ENCODE measurements at places on chromosomes 12 and 14.

- DNase-seq: no peak
Observed at GRCh38 chr12:48779869-48780268, 9.0 kb downstream of the ADCY6 start.

DNA sequence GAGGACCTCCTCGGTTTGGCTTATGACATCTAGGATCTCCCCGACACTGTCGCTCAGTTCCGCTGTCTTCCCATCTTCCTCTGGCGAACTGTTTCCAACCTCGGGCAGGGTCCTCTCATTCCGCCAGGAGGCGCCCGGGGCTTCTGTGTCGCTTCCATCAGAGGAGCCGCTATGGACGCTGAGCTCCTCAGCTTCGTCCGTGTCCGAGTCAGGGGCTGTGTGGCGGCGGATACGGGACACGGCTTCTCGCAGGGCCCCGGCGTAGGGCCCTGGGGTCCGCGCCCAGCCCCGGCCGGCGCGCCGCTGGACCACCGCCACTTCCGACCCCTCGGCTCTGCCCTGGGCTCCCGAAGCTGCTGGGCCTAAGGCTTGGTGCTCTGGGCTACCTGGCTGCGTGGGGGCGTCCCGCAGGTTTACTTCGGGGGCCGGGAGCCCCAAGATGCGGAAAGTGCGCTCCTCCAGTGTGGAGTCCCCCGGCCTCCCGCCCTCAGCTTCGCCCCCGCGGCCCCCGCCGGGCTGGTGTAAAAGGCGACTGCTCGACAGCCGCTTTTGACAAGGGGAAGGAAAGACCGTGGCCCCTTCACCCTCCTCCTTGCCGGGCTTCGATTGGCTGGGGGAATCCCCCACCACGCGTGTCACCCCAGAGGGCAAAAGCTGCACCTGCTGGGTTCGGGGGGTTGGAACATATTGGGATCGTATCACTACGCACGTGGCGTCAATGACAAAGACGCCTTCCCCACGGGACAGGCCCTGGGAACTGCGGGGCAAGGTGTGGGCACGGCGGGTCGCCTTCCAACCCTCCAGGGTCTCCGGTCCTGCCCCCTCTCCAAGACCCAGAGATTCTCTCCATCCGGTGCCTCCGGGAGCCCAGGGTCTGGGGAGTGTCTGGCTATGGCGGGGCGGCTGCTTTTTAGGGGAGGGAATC, 2.1 kb downstream of the DDN start:
- DNase-seq: peak; percentile 78

DNA sequence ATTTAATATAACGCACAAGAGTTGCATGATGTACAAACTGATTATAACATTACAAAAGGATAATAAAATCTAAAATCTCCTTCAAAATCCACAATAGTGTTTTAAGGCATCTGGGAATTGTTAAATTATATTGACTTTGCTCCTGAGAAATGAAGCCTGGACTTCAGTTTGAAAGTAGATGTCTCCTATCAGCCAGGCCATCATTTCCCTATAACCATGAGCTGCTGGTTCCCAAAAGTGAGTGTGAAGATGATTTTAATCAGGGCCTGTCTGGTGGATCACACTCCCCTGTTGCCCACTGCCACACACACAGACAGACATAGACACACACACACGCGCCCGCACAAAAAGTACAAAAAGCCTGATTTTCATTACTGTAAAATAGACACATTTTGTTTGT, 480.7 kb downstream of the RPS29 start:
- DNase-seq: no peak

GRCh38 chr14:24613241-24613640, 3.8 kb upstream of the GZMH start:
- DNase-seq: no peak

GRCh38 chr12:54858562-54858961, 4.2 kb downstream of the MUCL1 start:
- DNase-seq: no peak

DNA sequence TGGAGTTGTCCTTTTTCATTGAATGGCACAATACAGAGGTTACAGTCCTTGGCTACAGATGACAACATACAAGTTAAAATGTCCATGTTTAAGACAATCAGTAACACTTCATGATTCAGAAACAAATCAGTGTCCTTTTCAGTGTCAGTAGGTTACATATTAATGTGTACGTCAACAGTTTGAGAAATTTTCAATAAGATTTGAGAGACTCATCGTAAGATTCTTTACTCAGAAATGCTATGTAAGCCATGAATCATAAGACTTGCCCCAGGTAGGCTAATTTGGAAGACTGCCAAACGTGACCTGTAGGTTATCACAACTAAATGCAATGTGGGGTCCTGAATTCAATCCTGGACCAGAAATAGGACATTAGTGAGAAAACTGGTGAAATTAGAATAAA, 3.5 kb downstream of the RDH12 start:
- no peak for DNase-seq

GRCh38 chr12:47838286-47838931, 18.7 kb upstream of the HDAC7 start:
- peak; percentile 18 for DNase-seq

DNA sequence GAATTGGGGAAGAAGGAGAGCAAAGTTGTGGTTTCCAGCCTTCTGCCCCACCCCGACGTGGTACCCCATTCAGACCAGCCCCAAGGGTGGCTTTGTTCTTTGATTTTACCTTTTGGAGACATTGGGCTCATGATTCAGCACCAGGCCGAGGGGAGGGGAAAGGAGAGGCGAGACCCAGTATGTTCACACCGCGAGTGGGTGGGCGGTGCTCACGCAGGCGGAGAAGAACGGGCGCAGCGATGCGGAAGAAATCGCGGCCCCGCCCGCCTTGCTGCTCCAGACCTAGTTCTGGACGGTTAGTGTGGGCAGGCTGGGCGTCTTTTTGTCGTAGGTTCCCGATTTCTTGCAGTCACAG, 963 bp downstream of the ATL1 start:
- no peak for DNase-seq

DNA sequence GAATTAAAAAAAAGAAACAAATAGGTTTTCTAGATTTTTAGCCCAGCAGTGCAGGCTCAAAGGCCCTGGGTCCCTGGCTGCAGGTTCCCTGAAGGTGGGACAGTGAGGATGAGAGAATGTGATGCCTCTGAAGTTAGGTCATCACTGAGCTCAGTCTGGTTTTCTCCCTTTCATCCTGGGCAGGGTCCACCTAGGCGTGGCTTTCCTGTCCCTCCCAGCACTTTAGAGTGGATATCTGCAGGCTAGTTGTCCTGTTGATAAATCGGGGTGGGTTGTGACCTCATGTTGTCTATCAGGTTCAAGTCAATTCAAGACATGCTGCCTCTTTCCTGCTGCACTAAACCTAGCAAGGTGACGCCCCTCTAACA, 60.9 kb downstream of the MAP1LC3B2 start:
- no peak for DNase-seq

DNA sequence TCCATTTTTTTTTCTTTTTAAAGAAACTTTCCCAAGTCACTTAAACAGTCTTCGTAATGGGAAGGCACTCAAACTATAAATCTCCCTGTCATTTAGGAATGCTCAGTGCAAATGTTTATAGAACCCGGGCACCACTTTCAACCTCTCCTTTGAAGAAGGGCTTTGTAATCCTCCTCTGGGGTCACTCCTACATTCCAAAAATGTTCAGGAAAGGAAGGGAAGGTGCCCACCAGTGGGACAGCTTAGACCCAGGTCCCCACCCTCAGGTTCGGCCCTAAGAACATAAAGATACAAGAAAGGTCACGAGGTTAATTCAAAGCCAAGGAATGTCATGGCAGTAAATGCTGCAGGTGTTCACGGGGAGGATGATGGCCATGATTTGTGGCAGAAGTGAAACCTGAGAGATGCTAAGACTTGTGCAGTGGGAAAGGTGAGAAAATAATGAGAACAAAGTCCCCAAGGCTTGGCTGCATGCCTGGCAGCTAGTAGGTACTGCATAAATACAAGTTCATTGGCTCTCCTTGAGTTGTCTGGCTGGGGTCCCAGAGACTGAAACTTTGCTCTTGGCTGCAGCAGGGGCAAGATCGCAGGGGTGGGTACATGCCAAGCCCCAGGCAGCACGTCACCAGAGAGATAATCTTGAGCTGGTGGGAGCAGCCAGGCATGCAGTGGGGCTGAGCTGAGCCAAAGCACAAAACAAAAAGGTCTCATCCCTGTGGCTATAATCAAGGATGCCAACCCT, 21.1 kb downstream of the KRT18 start:
- DNase-seq: no peak

- DNase-seq: no peak
Observed at GRCh38 chr12:111209811-111210210, 159.1 kb downstream of the PHETA1 start.

GRCh38 chr14:58239244-58240195, 5.1 kb upstream of the PSMA3 start:
- DNase-seq: peak; percentile 90

GRCh38 chr14:29893989-29894388, 33.7 kb downstream of the PRKD1 start:
- no peak for DNase-seq

GRCh38 chr12:115324949-115325593, 641.1 kb upstream of the TBX3 start:
- DNase-seq: no peak

DNA sequence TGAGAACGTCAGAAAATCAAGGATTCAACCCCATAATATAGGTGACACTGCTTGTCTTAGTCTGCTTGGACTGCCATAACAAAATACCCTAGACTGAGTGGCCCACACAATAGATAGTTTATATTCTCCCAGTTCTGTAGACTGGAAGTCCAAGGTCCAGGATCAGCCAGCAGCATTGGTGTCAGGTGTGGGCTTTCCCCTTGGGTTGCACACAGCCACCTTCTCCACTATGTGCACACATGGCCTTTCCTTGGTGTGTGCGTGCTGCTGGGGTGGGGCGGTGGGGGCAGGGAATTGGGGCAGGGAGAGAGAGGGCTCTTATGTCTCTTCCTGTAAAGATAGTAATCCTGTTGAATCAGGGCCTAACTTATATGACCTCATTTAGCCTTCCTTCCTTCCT, 106.4 kb downstream of the SLC25A47 start:
- DNase-seq: no peak

DNA sequence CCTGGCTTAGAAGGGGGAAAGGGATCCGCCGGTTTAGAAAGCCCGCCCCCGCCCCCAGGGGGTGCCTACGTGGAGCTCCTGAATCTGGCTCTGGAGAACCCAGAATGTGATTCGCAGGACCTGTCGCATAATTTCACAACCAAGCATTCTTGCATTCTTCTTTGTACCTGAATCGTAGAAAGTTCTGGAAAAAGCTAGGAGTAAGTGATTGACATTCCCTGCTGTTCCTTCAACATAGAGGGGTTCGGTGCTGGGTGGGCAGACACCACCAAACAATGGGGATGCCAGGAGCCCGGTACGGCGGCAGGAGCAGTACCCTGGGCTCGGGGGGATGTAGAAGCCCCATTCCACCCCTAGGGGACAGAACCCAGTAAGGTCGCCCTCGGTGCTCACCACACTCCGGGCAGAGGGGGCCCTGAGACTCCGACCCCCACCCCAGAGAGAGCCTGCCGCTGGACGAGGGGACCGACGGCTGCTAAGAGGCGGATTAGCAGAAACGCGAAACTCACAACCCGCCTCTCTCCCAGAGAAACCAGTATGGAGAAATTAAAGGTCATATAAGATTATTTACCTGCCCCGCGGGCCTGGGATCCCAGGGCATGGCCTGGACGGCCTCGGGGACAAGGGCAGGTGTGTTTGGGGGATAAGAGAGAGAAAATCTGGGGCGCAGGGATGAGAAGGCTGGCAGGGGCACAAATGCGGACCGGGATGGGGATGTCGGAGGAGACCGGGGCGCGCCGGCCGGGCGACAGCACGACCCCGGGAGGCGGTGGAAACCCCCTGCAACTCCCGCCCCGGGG, 520 bp downstream of the CSRP2 start:
- DNase-seq: no peak

DNA sequence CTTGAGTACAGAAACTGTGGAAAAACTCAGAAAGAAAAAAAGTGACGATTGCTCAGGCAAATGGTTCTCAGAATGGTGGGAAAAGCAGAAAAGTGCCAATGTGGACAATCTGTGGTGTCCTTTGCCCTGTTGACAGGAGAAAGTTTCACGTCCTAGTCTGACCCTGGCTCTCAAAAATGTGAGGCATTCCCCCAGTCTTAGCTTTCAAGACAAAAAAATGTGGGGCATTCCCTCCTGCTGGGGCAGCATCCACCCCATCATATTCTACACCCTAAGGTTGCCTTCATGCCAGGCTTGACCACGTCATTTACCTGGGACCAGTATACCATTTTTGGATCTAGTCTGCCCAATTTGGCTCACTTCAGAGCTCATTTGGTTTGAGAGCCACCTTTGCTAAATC, 20.7 kb upstream of the ANAPC7 start:
- DNase-seq: no peak

- no peak for DNase-seq
Observed at GRCh38 chr14:101110729-101111619, 207.5 kb upstream of the RTL1 start.

DNA sequence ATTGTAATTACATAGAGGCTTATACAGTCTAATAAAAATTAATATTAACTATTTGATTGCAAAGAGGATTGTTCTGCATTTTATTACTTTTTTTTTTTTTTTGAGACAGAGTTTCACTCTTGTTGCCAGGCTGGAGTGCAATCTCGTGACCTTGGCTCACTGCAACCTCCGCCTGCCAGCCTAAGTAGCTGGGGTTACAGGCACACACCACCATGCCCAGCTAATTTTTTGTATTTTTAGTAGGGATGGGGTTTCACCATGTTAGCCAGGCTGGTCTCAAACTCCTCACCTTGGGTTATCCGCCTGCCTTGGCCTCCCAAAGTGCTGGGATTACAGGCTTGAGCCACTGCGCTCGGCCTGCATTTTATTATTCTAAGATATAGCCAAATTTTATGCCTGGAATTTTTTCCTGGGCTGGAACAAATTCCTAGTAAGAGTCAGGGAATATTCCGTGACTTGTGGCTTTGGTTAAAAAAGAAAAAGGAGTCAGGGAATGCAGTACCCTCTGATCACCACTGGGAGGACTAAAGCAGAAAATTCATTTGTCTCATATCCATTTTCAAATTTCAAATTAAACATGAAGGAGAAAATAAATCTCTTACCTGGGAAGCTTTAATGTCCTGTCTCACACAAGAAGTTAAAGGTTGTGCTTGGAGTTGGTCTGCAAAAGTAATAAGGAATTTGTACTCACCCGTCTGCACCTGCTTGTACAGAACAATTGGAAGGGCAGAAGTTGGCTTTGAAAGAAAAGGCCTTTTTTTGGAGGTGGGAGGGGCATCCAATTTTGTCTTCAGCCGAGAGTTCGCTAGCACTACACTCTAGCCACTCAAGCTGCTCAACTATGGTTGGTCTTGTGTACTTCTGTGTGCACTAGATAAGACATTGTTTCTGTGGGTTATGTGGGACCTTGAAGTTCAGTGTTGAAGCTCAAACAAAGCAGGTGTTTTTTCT, 8.7 kb downstream of the MARK3 start:
- peak; percentile 70 for DNase-seq

Measured in hematopoietic multipotent progenitor cell treated with erythropoietin and hydrocortisone succinate and interleukin-3 and kit ligand, for 17 days (in vitro differentiated cells).